Foreskin melanocyte (primary cell): ENCODE measurements at places on chromosomes 2 and 18.
A peak's percentile ranks its signal among the peaks of the same experiment; 100 is the strongest.

GRCh38 chr2:237359518-237359840 lies 54.5 kb downstream of the COL6A3 start:
- no peak for DNase-seq

- no peak for DNase-seq
Measured at GRCh38 chr18:60060578-60060977, 160.8 kb downstream of the PMAIP1 start.

GRCh38 chr2:47173986-47174732 lies 19.1 kb upstream of the STPG4 start:
- DNase-seq, result no peak

- DNase-seq, result no peak
Measured at GRCh38 chr2:84924173-84925106, 19.0 kb downstream of the TMSB10 start.

GRCh38 chr2:171515672-171516298 lies 6.5 kb upstream of the CYBRD1 start:
- DNase-seq, result no peak

DNA sequence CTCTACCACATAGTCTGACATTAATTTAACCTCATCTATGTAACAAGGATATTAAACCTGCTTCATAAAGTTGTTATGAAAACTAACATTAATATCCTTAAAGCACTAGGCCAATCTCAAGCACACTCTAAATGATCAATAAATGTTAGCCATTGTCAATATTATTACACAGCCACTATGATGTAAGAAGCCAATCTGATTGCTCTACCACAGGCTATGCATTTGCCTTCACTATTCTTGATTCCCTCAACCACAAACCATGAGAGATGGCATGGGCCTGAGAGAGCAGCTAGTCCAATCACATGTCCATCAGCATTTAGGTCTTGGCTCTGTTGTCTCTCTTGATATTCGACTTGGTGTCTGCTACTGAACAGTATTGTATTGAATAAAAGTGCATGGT lies 4.2 kb downstream of the SLC25A12 start:
- DNase-seq, result no peak

GRCh38 chr2:153373510-153374279 lies 104.9 kb downstream of the RPRM start:
- no peak for DNase-seq

GRCh38 chr18:57561728-57562423 lies 24.6 kb downstream of the FECH start:
- DNase-seq, result peak; percentile 30

GRCh38 chr2:121501031-121501430 lies 29.6 kb upstream of the RNU4ATAC start:
- peak; percentile 31 for DNase-seq

GRCh38 chr2:219724628-219725027 lies 97.2 kb downstream of the SLC4A3 start:
- DNase-seq, result no peak

GRCh38 chr2:144526831-144527230 lies 6.9 kb upstream of the ZEB2 start:
- DNase-seq, result no peak

DNA sequence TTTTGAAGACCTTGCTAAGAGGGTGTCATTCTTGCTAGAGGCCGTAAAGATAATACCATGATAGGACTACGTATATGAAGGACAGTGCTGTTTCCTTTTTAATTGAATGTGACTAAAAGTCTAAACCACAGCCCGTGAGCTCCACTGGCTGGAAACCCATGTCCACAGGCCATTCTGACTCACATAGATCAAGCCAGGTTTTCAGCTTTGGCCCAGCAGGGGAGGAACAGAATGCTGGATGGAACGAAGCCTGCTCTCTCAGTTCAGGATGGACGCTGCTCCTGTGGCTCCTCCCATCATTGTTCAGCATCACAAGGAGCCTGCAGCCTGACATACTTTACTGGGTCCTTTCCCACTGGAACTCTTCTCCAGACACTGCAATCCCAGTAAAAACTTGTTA lies 47.6 kb downstream of the ALPK2 start:
- DNase-seq, result peak; percentile 61

GRCh38 chr2:20635113-20635510 lies 15.8 kb downstream of the HS1BP3 start:
- no peak for DNase-seq

GRCh38 chr2:128273469-128274081 lies 45.1 kb downstream of the HS6ST1 start:
- no peak for DNase-seq

DNA sequence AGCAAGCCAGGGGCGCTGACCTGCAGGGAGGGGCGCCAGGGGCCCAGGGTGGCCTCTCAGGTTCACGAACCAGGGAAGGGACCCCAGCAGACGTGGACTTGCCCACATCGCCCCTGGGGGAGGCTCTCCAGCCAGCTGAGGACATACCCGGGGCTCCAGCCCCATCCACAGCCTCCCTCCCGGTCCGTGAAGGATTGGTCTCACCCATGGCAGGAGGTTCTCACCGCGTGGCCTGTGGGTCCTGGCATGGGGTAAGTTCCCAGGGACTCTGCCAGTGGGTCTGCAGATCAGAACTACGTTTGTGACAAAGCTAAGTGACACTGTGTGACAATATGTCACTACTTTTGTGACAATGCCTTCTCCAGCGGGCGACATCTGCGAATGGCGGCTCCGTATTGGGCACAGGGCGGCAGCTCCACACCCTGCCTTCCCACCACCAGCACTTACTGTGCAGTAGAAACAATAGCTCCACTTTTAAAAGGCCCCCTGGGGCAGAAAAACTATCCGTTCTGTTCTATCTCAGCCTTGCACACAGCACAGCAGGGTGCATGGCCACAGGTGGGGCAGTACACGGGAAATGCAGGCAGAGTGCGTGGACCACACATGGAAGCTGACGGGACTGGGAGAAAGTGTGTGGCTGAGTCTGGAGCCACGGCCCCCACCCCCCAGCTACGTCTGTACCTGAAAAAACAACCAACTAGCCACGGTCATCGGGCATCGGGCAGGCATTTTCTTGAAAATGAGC lies 65.2 kb upstream of the CTDP1 start:
- no peak for DNase-seq

GRCh38 chr18:22556222-22557167 lies 138.8 kb upstream of the CTAGE1 start:
- no peak for DNase-seq

DNA sequence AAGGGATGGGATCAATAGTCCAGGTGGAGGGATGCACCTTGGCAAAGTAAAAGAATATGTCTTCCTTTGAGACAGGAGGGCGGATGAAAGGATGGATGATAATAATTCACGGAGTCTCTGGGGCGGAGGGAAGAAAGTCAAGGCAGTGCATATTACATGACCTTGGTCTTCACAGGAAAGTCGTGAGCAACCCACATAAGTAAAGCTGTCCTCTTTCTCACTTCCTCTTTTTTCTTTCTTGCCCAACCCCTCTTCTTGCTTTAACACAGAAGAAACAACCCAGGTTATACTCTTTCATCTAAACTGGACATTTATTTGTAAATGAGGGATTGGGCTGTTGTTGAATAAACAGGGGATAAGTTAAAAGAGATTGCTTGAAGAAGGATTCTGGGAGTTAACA lies 168.7 kb upstream of the SKOR2 start:
- no peak for DNase-seq

DNA sequence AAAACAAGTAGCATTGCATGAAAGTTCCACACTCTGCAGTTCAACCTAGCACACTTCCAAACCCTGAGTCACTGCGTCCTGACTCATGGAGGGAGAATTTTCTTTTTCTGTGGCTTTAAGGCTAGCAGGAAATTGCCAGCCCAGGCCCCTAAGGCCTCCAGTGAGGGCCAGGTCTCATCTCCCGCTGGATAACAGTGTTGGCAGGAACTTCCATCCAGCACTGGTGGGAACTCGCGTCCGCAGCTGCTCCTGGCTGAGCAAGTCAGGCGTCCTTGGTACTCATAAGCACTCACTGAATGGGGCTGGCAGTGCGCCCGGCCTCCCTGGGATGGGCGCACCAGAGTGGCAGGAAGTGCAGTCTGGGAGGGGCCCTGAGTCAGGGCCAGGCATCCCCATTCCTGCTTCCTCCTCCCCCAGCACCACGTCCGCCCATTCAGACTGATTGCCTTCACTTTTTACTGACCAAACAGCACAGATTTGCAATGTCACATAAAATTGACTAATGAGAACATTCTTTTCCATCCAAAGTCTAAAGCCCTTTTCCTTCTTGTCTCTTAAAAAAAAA lies 14.3 kb downstream of the MALL start:
- DNase-seq, result peak; percentile 96

DNA sequence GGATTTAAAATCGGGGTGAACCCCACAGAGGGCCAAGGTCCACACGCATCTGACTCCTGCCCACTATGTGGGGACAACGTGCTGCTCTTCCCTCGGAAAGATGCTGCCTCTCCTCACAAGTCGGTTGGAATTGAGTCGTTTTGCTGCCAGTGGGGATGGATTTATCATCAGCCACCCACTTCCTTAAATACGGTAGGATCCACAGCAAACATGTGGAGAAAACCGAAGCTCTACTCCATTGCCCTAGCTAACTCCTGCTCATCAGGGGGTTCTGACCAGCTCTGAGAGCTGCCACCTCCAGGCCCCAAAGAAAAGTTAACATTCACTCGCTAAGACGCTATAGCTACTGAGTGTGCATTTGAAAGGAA lies 80.9 kb downstream of the CHRNA1 start:
- peak; percentile 24 for DNase-seq

DNA sequence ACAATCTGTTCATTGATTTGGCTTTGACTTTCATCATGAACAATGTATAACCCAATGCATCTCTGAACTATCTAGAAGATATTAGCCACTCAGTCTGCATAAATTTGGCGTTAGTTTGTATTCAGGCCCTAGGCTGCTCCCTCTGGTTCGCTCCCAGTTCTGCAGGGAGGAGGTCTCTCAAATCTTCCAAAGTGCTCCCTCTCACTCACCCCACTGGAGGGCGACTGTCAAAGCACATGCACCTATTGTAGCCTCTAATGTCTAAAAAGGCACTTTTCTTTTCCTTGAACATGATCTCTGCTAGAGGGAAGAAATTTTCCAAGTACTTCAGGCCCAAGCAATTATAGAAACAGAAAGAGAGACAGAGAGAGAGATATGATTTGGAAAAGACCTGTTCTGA lies 291.5 kb downstream of the TDRD15 start:
- DNase-seq, result no peak

GRCh38 chr2:143397884-143398614 lies 268.8 kb downstream of the ARHGAP15 start:
- no peak for DNase-seq

- no peak for DNase-seq
Measured at GRCh38 chr18:58057291-58057965, 13.4 kb downstream of the NEDD4L start.

- DNase-seq, result no peak
Measured at GRCh38 chr2:30310371-30310770, 79.0 kb downstream of the LBH start.

DNA sequence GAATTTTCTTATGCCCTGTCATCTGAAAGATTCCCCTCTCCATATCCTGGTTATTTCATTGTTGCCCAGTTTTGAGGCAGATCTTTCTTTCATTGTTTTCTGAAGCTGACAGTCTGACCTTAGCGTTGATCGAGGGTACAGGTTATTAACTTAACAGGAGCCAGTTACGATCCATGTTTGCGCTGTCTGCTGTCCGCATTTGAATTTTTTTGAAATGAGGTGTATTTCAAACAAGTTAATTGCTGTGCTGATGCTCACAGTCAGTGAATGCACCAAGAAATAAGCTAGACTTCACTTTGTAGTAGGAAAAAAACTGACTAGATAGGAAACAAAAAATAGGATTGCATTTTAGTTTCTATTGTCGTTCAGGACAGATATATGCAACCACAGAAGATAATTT lies 34.8 kb upstream of the SPAG16 start:
- no peak for DNase-seq

DNA sequence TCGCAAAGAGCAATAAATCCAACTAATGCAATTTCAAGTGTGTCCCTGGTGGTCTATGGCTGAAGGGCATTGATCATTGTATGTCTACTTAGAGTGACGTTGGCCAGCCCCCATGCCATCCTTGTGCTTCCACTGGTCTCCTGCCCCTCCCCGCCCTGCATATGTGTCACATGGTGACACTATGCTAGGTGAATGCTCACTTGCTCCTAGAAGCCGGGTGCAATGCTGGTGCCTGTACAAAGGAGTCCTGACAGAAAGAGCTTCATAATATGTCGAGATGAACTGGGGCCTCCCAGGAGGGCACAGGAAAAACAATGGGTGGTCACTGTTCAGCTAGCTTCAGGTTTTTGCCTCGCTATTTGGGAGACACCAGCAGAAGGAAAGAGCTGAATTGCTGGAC lies 5.9 kb upstream of the TRABD2A start:
- DNase-seq, result no peak

- DNase-seq, result no peak
Measured at GRCh38 chr2:20005067-20005627, 7.3 kb downstream of the MATN3 start.

- DNase-seq, result no peak
Measured at GRCh38 chr2:46385786-46386577, 88.8 kb downstream of the EPAS1 start.

GRCh38 chr2:233857511-233858141 lies 3.3 kb upstream of the HJURP start:
- no peak for DNase-seq

DNA sequence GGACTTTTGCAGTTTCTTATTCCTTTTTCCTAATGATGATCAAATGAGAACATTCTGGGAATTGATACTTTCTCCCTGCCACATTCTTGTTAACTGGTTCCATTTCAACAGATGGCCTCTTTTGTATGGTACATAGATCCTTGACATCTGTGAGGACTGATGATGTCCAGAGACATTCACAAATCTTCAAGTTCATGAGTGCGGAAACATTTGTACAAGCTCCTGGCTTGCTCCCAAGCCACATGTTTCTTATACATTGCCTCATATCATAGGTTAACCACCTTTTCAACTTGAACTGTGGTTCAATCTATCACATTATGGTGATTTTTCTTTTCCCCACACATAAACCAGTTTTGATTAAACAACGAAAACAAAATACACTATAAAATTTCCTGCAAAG lies 267.3 kb downstream of the CLIP4 start:
- DNase-seq, result no peak

DNA sequence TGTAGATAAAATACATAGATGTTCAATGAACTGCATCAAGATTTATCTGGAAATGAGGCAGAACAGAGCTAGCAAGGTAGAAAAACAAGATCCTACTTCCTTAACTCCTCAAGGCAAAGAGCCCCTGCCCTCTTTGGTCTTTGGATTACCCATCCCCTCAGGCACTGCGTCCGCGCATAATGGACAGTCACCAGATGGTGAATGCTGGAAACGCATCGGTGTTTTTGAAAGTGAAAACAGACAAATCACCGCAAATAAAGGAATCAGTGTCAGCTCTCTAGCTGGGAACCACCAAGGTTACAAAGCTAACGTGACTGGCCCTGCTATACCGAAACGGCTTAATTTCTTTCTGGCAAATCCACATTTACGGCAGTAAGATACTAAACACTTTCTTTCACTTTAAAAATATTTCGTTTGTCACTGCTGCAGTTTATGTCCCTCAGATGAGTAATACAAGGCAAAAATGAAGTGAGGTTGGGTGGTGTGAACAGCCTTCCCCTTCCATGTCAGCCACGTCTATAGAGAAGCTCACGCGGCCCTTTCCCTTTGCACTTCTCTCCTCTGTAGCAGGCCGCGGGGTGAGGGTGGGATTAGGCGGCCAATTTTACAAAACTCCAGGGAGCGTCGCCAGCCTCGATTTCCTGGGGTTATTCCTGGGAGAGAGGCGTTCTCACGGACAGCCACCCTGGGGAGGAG lies 627 bp upstream of the GALR1 start:
- DNase-seq, result no peak

GRCh38 chr2:43124687-43125057 lies 101.7 kb downstream of the ZFP36L2 start:
- no peak for DNase-seq

- no peak for DNase-seq
Measured at GRCh38 chr2:233953087-233953801, 36.1 kb downstream of the TRPM8 start.

GRCh38 chr2:234533626-234534025 lies 36.7 kb upstream of the ARL4C start:
- DNase-seq, result no peak
